ENCODE measurements at places on chromosomes 13 and 19.

GRCh38 chr19:33773704-33774624 is 22.7 kb upstream of the KCTD15 start:
- no peak for DNase-seq

- no peak for DNase-seq
Measured at GRCh38 chr19:518598-519231, 11.4 kb downstream of the TPGS1 start.

DNA sequence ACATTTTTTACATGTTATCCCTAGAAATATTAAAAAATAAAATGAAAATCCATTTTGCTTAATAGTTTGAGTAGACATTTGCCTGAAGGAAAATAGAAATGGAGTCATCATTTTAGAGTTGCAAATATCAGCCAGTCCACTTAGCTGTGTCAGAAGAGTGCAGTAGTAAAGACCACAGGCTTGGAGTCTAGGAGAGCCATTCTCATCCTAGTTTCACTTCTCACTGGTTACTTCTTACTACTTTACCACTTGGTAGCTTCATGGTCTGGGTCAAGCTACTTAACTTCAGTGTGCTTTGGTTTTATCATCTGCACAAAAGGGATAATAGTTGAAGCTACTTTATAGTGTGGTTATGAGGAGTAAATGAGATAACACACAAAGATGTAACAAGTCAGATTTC is 286.5 kb upstream of the NBEA start:
- no peak for DNase-seq

DNA sequence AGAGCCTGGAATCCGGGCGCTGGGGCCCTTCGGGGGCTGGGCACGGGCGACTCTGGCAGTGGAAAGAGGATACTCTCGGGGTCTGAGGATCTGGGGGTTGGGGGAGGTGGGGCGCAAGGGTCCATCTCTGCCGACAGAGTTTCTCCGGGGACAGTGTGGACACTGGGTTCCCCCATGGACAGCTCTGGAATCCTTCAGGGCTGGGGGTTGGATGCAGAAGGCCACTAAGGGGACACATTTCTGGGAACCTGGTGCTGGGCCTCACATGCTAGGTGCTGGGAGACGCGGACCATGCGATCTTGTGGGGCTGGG is 2.3 kb downstream of the TGFBR3L start:
- DNase-seq, result no peak

DNA sequence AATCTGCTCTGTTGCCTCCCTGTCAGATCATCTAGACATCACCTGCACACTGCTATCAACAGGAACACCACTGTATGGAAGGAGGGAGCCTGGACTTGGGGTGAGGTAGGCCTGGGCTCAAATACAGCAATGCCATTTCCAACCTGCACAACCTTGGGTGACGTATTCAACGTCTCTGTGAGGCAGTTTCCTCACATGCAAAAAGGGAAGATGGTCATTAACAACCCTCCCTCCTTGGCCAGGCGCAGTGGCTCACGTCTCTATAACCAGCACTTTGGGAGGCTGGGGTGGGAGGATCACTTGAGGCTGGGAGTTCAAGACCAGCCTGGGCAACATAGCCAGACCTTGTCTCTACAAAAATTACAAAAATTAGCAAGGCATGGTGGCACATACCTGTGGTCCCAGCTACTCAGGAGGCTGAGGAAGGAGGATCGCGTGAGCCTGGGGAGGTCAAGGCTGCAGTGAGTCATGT is 13.1 kb downstream of the XRCC1 start:
- DNase-seq, result no peak

GRCh38 chr13:40002016-40002415 is 346.6 kb downstream of the COG6 start:
- DNase-seq, result no peak

- DNase-seq, result no peak
Measured at GRCh38 chr13:82898586-82898985, 983.7 kb downstream of the SLITRK1 start.

DNA sequence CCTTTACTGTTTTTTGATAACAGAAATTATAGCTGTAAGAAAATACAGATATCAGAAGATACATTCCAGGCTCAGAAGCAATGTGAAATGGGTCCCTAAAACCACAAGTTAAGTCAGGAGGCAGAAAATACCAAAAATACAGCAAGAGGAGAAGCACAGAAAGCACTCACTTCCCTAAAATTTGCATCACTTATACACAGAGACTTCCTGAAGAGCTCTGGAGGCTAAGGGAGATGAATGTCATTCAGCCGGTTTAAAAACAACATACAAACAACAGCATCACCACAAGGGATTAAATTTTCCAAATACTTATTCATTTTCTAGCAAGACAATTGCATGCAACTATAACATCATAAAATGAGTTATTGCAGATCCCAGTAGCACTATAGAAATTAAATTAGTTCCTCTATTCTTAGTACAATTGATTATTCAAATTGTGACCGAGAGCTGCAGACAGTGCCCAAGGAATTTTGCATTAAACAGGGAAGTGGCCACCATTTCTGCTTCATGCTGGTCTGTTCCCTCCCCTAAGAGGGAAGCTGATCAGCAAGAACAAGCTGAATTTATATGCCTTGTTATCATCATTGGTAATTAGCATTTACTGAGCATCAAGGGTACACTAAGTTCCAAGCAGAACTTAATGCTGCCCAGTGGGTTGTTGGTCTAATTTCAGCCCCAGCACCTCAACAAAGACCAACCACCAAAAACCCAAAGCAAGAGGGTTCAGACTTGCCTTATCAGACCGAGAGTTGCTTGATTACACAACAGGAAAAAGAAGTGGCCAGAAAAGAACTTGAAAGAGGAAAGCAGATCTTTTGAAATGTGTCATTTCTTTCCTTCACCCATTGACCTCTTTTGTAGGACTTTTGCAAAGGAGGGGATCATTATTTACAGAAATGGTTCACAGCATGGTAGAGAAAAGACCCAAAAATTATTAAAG is 140.7 kb downstream of the KCTD12 start:
- DNase-seq, result no peak

GRCh38 chr13:35720290-35720689 is 243.8 kb upstream of the MAB21L1 start:
- DNase-seq, result no peak

- no peak for DNase-seq
Measured at GRCh38 chr13:110811771-110812120, 98.2 kb downstream of the ING1 start.

DNA sequence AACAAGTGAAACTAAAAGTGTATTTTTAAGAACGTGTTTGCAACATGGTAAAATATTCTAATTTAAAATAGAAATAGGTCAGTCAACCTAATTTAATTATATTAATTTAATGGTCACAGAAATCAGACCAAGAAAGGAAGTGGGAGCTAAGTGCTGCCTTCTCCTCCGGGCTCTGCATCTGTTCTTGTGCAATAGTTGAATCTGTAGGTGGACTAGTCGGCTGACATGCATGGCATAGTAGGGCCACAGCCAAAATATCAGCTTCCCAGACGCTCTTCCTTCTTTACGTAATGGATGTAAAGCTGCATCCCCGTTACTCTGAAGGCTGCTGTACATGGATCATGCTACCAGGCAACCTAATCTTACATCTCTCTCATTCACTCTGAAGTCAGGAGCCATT is 47.3 kb downstream of the COL4A1 start:
- DNase-seq, result no peak

- no peak for DNase-seq
Measured at GRCh38 chr13:50543141-50543540, 300.4 kb downstream of the DLEU7 start.

- no peak for DNase-seq
Measured at GRCh38 chr19:13099073-13099999, 3.3 kb downstream of the LYL1 start.

- DNase-seq, result no peak
Measured at GRCh38 chr13:85137516-85137915, 661.7 kb downstream of the SLITRK6 start.

DNA sequence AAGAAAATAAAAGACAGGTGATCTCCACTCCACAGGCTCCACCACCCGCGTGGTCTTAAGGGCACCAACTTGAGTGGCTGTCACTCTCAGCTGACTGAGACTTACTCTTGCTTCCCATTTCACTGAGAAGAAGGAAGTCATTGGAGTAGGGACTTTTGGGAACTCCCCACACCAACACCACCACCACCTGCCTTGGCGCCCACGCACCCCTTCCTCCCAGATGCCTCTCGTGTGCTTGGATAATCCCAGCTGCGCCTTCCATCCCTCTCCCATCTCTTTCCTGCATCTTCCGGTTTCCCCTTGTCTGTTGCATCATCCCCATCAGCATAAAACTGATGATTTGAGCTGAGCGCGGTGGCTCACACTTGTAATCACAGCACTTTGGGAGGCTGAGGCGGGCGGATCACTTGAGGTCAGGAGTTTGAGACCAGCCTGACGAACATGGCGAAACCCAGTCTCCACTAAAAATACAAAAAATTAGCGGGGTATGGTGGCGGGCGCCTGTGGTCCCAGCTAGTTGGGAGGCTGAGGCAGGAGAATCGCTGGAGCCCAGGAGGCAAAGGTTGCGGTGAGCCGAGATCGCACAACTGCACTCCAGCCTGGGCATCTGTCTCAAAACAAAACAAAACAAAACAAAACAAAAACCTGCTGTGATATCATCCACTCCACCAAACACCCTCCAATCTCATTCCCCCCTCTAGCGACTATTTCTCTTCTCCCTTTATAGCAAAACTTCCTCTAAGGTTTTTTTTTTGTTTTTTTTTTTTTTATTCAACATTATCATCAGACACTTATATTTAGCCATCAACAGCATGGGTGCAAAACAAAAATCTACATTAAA is 25.5 kb downstream of the AP2S1 start:
- no peak for DNase-seq

- DNase-seq, result no peak
Measured at GRCh38 chr19:48879025-48879637, 6.9 kb downstream of the PPP1R15A start.

GRCh38 chr13:112098699-112099098 is 31.8 kb downstream of the SOX1 start:
- DNase-seq, result no peak

DNA sequence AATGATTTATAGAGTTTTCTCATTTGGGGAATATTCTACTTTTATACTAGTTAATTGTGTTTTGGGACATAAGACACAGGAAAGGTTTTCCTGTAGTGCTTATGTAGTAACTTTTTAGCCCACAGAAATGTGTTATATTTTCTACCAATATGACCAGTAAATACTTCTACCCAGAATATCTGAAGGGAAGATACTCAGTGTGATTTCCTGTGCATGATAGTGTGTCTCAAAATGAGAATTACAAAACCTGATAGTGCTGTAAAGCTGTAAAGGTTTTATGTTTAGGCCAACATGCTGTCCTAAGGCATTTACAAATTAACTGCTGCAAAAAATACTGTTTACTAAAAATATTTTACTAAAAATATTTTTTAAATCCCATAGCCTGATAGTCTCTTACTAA is 126.8 kb downstream of the RXFP2 start:
- no peak for DNase-seq

DNA sequence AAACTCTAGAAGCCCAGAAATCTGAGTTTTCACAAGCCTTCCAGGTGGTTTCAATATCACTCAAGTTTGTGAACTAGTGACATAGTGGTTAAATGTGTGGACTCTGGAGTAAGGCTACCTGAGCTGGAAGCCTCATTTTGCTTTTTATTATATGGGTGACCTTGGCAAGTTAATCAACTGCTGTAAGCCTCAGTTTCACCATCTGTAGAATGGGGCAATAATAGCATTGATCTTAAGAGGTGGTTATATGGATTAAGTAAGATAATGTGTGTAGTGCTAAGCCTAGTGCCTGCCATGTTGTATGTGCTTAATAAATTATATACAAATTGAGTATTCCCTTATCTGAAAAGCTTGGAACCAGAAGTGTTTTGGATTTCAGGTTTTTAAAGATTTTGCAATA is 65.5 kb upstream of the SIAH3 start:
- DNase-seq, result no peak

- DNase-seq, result no peak
Measured at GRCh38 chr19:29675650-29676186, 10.5 kb downstream of the PLEKHF1 start.

DNA sequence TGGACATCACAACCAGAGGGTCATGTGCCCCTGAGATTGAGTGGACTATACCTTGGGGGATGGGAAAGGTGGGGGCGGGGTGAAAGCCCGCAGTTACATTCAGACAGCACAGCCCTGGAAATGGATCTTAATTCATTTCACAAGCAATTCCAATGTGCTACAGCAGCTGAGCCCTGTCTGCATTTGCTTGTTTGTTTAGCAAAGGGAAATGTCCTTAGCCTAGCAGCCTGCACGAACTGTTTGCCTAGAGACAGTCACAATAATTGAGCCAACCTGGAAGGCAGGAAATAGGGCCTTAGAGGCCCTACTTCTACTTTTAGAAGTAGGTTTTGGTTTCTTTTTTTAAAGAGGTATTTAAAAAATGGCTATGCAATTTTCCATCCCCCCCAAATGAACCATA is 177.3 kb upstream of the KL start:
- DNase-seq, result no peak

DNA sequence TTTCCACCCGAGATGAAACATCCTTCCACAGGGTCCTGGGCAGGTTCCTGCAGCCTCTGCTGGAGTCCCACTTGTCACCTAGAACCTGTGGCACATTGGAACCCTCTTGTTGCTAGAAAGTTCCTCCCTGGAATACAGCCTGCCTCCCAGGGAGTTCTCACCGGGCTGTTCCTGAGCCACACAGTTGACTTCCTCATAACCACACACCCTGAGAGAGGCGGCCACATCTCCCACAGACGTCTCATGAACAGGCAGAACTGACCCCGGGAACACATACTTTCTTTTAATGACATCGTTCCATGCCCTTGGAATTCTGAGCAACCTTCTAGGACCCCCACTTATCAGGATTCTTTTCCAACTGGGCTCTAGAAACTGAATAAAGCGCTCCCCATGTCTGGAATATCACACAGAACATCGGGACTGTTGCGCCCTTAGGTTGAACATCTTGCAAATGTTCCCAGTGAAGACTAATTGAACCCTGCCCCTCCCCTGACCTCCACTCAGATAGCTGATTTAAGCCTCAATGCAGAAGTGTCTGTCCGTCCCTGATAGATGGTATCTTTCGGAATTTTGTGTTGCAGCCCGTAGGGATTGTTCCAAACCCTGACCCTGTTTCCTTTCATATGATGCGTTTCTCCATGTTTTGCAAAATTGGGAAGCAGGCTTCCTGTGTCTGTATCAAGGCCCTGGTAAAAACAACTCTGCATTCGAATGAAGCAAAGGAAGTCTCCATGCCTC is 91.1 kb downstream of the RAB20 start:
- DNase-seq, result no peak

- DNase-seq, result peak; percentile 98
Measured at GRCh38 chr13:45167611-45168554, 33.0 kb downstream of the KCTD4 start.

DNA sequence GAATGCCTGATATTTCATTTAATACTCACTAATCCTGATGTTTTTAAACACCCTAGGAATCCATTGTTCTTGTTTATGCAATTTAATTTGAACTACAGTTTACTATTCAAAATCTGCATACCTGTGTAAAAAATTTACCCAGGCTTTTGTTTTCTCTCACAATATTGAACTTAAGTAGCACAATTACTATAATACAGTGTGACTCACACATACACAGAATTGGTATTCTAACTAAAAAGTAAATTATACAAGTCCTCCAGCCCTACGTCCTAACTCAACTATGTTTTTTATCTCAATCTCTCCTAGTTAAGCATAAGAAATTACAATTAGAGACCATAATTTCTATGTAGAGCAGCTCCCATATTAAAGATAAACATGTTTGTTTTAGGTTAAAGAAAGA is 41.8 kb downstream of the MYCBP2 start:
- DNase-seq, result no peak
